ENCODE measurements at places on chromosomes 12 and 14.

DNA sequence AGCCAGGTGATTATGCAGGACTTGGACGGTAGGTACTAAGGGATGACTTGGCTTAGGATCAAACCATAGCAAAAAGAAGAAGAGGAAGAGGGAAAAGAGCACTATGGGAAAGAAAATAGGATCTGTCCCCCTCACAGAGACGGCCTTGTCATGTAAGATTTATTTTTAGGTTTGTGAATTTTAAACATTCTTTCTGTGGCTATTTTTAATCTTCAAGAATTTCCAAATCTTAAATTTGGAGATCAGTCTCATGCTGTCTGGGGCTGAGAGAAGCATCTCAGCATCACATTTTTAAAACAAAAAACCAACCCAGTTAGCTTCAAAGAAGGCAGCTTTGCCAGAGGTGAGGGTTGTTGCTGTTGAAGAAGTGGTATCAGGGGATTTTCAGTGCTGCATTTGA, 52.6 kb upstream of the STRN3 start:
- no peak for DNase-seq

DNA sequence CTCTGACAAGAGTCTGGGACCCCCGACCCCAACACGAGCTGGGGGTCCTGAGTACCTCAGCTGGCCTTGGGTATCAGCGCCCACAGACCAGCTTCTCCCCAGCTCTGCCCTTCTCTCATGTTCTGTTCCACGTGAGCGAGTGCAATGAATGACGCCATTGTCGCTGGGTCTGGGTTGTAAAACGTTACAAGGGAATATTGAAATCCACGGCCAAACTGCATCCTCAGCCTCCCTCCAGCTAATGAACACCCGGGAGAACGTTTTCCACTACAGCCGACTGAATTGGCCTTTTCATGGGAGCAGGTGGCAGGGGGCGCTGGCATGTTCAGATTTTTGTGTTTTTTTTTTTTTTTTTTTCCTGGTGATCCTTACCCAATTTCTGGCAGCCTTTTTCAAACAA, 34.7 kb downstream of the TBX5 start:
- no peak for DNase-seq

GRCh38 chr12:3225154-3225795, 148.1 kb downstream of the TSPAN9 start:
- DNase-seq = no peak

DNA sequence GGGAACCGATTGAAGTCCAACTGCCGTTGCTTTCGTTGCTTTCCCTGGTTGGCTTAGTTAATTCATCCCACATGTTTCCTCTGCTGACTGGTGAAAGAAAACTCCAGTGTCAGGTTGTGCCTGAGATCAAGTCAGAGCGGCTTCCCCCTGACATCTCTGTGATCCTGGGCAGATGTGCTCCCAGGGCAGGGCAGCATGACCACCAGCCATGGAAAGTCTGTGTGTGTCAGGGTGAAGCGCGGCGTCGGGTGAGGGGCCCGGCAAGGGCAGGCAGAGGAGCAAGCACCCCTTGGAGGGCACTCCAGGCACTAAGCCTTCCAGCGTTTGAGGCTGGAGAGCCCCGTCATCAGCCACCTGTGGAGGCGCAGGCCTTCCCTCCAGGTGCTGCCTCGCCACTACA, 54.5 kb upstream of the IGF1 start:
- no peak for DNase-seq

- no peak for DNase-seq
Observed at GRCh38 chr14:63745858-63746425, 18.1 kb upstream of the SGPP1 start.

GRCh38 chr12:2324387-2324786, 271.6 kb downstream of the CACNA1C start:
- DNase-seq = no peak

- no peak for DNase-seq
Observed at GRCh38 chr12:7959701-7960121, 23.7 kb upstream of the SLC2A3 start.

DNA sequence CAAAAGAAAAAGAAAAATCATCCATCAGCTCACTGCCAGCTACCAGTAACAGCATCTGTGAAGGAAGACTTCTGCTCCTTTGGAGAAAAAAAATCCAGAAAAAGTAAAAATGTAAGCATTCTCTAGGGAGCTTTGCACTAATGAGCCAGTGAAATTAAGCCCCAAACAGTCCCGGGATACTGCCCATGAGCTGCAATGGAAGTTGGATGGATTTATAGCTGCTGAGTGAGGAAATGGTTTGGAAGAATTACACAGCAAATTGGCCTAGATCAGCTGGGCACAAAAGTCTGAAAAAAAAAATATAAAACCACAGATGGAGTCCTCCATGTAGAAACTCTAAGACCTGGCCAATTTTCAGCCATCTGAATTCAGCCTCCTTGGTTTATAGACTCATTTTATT, 462.9 kb upstream of the USP15 start:
- DNase-seq = no peak

DNA sequence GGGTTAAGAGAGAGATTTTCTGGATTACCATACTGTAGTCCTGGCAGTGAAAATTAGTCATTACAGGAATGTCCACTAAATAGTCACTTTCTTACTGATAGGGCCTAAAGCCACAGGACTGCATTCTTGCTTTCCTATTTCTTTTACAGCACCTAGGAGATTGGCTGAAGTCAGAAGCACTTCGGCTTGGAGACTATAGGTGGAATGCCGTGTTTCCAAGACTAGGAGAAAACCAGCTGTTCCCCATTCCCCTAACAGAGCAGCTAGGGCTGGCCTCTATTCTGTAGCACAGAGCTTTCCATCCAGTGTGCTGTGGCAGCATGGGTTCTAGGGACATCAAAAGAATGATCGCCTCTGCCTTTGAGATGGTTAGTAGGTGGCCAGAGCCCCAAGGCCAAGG, 15.1 kb downstream of the PIGH start:
- no peak for DNase-seq

DNA sequence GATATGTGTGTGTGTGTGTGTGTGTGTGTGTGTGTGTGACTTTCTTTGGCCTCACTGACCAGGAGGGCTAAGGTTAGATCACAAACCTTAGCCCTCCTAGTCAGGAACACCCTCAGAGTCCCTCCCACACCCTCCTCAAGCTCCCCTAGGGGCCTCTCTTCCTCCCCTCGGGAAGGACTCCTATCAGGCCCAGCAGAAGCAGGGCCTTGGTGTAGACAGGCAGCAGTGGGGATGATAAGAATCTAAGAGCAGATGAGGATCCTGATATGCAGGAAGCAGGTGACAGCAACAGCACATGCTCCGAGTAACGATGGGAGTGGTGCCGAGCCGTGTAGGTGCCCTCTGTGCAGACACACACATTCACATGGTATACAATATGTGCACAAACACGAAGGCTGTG, 20.7 kb downstream of the PLEK2 start:
- no peak for DNase-seq

- no peak for DNase-seq
Observed at GRCh38 chr12:69068448-69068847, 135.5 kb upstream of the CPM start.

- DNase-seq = no peak
Observed at GRCh38 chr12:90321369-90321768, 612.7 kb upstream of the ATP2B1 start.

DNA sequence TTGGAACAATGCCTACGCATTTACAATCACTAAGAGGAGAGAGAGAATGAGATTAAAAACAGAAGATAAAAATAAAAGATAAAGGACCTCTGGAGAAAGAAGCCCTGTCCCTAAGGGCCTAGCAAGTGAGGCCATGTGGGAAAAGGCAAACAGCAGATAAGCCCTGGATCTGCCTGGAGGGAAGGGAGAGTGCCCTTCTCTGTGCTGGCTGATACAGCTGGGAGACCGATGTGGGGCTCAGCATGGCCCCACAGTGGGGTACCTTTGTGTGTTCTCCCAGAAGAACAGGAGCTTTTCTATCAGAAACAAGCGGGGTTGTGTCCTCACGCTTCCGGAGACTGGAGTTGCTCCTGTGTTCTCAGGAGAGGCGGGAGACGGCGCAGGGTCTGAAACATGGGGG, 59.9 kb downstream of the TMCC3 start:
- no peak for DNase-seq

GRCh38 chr12:56198836-56199235, 9.6 kb upstream of the SMARCC2 start:
- no peak for DNase-seq
